OCI-LY7 (cell line): ENCODE measurements at places on chromosomes 5 and 9. TPM values are rescaled to one million over a fixed set of nuclear protein-coding genes. Genes with fewer than 3 reads are reported as not detected.

GRCh38 chr9:91346644-91347043 is 15.1 kb downstream of the AUH start:
- DNase-seq: no peak

DNA sequence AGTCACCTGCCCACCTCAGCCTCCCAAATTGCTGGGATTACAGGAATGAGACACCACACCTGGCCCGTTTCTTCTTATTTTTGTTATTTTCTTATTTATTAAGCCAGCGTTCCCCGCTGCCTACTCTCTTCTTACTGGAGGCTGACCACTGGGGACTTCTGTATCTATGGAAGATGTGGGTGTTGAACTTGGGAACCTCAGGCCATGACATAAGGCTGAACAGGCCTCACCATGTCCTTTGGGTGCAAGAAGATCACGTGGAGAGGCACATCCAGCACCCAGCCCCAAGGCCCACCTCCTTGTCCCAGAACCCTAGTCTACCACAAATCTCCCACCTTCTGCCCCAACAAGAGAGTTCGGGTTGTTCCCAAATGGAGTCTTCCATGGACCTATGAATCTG is 59.4 kb upstream of the NEK6 start:
- no peak for DNase-seq

DNA sequence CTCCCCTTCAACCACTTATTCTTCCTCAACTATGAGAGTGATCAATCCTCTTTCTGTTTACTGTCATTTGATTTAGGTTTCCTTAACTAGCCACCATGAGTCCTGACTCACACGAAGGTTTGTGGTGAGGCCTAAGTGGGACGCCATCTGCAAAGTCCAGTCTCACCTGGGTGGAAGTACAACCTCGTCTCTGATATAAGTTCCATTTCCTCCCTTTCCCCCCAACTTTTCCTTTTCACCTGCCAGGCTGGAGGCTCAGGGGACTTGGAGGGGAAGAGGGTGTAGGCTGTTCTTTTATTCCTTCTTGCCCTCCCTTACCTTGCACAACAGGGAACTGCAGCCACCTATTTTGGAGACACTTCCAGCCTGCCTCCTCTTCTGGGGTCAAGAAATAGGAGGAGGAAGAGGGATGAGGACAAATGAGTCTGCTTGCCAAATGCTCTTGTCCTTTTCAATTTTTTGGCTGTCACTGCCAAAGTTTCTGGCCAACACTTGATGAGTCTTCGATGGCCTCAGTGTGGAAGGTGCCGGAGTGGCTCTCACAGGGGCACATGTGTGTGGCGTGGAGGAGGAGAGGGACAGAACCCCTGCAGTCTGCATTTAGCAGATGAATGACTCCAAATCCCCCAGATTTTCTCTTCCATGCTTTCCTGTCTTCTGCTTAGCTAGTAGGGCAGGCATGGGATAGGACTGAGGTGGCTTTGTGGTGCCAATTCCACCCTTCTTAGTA is 249.6 kb downstream of the NSG2 start:
- no peak for DNase-seq

DNA sequence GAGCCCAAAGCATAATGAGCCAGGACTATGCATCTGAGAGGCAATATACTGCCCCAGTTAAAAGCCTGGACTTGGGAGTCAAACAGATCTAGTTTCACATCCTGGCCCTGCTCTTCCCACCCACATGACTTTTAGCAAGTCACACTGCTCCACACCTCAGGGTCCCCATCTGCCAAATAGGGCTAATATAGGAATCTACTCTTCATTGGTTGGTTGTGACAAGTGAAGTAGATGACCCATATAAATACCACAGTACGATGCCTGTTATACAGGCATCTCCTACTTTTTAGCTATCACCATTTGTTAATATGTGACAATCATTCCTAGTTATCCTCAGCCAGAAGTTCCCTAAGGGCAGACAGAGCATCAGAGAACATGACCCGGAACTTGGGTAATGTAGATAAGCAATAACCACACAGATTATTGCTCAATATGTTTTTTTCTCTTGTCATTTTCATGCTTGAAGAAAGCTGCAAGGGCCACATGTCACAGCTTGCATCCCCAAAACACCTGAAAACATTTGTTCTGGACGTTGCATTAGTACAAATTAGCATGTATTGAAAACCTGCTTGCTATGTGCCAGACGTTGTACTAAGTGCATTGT is 20.4 kb downstream of the ADAM19 start:
- no peak for DNase-seq

RAB14 gene
- 37.1 and 37.2 TPM in 2 replicates for total RNA-seq

GRCh38 chr9:112050544-112051475 is 124.3 kb downstream of the SUSD1 start:
- no peak for DNase-seq

ADAMTS6 gene
- 13.9 and 14.3 TPM in 2 replicates for total RNA-seq

EGR1 gene
- total RNA-seq: 0.79 and 1.1 TPM in 2 replicates

GRCh38 chr9:82761956-82762355 is 301.0 kb downstream of the RASEF start:
- no peak for DNase-seq

GRCh38 chr9:2373648-2374047 is 247.9 kb upstream of the VLDLR start:
- DNase-seq: no peak

OLFM1 gene
- total RNA-seq: not detected in 2 replicates

CCIN gene
- total RNA-seq: not detected in 2 replicates

CYLC2 gene
- not detected in 2 replicates for total RNA-seq

GRCh38 chr9:38622951-38623350 is 2.6 kb upstream of the ANKRD18A start:
- DNase-seq: no peak

TLX3 gene
- not detected in 2 replicates for total RNA-seq

DNA sequence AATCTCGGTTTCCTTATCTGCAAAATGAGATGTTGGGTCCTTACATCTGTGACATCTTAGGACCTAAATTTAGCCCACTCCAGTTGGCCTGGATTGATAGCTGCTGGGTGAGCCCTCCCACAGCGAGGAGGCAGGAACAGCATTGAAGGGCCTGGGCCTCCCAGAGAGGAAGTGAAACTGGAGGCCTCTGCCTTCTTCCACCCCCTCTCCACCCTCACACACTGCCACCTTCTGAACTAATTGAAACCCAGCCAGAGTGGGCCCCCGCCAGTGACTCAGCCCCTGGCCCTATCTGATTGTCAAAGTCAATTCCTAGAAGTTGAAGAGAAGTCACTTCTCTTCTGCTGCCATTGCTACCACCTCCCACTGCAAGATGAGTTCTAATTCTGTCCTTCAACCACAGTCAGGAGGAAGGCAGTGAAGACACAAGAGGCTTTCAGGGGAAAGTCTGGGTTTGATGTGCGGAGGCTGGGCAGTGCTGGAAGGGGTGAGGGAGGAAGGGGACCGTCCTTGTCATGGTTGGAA is 55.2 kb upstream of the NEK6 start:
- peak; percentile 95 for DNase-seq

GRCh38 chr5:143614831-143615230 is 197.1 kb upstream of the HMHB1 start:
- no peak for DNase-seq

ARSB gene
- total RNA-seq: 8.9 and 9.2 TPM in 2 replicates

DNA sequence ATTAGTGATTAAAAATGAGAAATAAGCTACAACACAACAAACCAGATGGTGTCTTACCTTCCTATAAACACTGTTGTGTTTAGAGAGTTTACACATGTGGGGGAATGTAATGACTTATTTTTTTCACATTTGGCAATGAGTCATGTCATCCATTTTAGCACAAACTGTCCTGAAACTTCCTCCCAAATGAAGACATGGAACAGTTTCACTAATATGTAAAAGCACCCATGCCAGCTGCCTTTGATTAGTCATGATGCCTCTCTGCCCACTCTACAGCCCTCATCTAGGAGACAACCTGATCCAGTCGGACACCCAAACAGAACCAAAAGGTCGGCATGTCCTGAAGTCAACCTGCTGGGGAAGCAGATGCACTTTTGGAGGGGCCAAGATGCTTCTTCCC is 98.2 kb downstream of the SEMA5A start:
- DNase-seq: no peak
